ENCODE measurements at places on chromosomes 1 and 21. TPM values are rescaled to one million over a fixed set of nuclear protein-coding genes. Genes with fewer than 3 reads are reported as not detected.
A peak's percentile ranks its signal among the peaks of the same experiment; 100 is the strongest.

- DNase-seq: no peak
Observed at GRCh38 chr1:84653130-84653677, 37.1 kb downstream of the SSX2IP start.

- DNase-seq: no peak
Observed at GRCh38 chr1:48744032-48744431, 32.7 kb downstream of the BEND5 start.

GRCh38 chr1:161427733-161428516 lies 60.2 kb upstream of the CFAP126 start:
- DNase-seq: peak; percentile 67

GRCh38 chr1:221692643-221693042 lies 49.2 kb downstream of the DUSP10 start:
- no peak for DNase-seq

DNA sequence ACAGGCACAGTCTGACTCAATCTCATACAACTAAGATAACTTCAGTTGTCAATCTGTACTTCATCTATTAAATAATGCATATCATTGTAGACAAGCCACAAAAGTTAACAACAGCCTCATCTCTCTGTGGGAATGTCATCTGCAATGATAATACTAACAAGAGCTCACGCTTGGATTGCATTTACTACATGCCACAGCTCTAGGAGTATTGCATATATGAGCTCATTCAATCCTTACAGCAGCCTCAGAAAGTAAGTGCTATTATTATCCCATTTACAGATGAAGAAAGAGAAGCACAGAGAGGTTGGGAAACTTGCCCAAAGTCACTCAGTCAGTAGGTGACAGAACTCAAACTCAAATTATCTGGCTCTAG lies 105.7 kb upstream of the GUCA2B start:
- no peak for DNase-seq

DNA sequence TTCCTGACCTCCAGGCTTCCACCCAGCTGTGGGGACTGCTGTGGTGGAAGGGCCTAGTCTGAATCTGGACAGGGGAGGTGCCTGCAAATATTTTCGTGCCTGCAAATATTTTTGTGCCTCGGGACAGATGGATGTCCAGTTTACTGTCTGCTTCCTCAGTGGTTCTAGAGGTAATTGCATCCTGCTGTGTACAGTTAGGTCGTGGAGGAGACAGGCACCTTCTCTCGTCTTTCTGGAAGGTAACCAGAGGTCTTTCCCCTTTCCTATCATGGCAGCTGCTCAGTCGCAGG lies 53.8 kb upstream of the TINAGL1 start:
- no peak for DNase-seq

DNA sequence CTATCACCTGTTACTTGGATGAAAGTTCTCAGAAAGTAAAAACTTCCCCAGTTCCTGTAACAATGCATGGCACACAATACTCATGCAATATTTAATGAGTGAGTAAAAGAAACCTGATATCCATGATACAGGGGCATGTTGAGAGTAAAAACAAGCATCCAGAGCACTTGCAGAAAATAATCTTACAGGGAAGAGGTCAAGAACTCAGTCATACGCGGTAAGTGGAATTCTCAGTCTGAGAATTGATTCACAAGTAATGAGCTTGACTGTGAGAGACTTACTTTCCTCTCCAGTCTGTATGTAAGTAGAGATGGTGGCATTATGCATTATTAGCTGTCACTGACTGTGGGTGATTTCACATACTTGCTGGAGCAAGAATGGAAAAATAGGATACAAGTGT lies 976.9 kb downstream of the BRINP3 start:
- DNase-seq: no peak

DNA sequence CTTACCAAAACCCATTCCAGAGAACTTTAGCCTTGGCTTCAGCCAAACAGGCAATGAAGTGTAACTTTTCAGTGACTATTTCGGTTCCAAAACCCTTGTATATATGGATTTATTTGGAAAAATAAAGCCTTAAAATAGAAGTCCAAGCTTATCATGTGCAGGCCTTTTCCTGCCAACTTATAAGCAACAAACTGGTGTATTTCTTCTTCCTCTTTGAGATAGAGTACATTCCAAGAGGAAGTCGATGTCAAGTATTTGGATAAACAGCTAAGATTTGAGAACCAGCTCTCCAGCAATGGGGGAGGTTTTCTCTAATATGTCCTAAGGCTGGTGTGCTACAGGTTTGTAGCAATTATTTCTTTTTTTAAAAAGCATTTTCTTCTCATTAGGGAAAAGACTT lies 407.8 kb downstream of the DUSP10 start:
- DNase-seq: no peak

DNA sequence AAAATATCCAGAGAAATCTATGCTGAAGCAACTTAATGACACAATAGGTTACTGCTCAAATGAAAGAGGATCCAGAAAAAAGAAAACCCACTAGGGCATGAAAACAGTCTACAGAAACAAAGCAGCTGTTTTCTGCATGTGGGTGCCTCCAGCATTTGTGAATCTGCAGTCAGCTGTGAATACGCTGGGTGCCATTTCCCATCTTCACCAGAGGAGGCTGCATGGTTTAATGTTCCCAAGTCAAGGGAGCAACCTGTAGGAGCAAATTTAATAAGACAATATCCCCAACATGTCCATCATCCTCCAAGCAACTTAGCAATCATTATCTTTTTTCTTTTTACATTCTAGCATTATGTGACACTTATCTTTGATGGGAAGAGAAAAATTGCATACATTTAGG lies 396.6 kb downstream of the BRINP2 start:
- no peak for DNase-seq

- no peak for DNase-seq
Observed at GRCh38 chr1:37031871-37032270, 2.4 kb downstream of the GRIK3 start.

DNA sequence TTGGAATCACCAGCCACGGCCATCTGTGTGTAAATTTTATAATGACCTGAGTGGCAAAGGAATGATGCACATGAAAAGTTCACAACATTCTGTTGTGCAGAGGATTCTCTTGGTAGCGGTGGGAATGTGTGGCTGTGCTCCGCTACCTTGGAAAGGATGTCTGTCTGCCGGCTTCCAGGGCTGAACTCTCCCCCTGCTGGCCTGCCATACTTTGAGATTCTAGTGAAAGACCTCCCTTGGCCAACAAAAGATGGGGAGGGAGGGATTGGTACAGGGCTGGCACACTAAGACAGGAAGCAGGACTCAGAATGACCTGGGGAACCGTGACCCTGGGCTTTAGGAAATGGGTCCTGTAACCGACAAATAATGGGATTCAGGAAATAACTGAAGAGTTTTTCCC lies 194.5 kb upstream of the PLD5 start:
- no peak for DNase-seq

- no peak for DNase-seq
Observed at GRCh38 chr21:28916150-28916893, 76.4 kb downstream of the LTN1 start.

GRCh38 chr1:3680488-3681230 lies 28.3 kb downstream of the TP73 start:
- DNase-seq: no peak

DNA sequence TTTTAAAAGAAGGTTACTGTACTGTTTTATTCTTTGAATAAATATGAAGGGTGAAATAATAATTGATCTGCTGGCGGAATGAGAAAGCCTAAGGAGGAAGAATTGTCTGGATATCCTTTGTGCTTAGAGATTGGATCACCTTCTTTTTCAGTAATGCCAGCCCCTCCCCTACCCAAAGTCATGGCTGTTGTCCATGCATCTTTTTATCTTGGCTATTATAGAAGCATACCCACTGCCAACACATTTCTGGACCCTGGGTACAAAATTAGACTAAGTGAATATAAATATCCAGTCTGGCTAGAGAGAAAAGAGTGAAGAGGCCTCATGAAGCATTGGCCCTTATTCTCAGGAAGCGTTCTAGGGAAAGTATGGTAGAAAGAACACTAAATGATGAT lies 28.1 kb downstream of the AK4 start:
- no peak for DNase-seq

- DNase-seq: no peak
Observed at GRCh38 chr1:21552715-21553114, 43.5 kb downstream of the ALPL start.

GRCh38 chr21:45986316-45987051 lies 4.9 kb downstream of the COL6A1 start:
- no peak for DNase-seq

DNA sequence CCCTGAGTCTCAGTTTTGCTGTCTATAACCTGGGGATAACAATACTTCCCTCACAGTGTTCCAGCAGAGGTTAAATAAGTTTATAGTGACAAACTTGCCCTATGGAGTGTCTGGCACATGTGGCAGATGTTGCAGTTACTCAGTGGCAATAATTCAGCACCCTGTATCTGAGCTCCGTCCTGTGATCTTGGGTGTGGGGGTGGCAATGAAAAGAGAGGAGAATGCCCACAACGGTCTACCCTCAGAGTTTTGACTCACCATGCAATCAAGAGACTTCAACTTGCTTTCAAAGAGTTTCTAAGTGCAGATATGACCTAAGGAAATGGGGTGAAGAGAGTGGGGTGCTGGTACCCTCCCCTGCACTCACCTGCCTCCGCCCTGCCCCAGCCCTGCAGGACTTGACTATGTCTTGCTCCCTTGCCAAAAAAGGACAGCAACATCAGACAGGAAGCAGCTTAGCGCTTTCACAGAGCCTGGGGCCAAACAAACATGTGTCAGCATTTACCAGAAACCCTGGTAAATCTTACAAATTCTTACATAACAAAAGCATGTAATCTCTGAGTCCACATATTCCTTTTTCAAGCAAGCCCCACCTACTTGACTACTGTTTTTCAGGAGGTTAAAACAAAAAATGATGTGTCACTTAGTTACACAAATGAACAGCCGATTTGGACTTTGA lies 185.1 kb upstream of the CAMK1G start:
- DNase-seq: peak; percentile 87

GRCh38 chr1:54968551-54968950 lies 11.9 kb upstream of the TMEM61 start:
- no peak for DNase-seq

- no peak for DNase-seq
Observed at GRCh38 chr21:45387506-45387905, 17.5 kb upstream of the COL18A1 start.

- no peak for DNase-seq
Observed at GRCh38 chr21:16418226-16418625, 688.4 kb downstream of the USP25 start.

- DNase-seq: peak; percentile 68
Observed at GRCh38 chr1:172429331-172430127, 9.0 kb downstream of the C1orf105 start.

GRCh38 chr1:221768444-221769066 lies 26.7 kb upstream of the DUSP10 start:
- DNase-seq: no peak

GRCh38 chr21:45643021-45643980 lies at the start of gene PCBP3:
PCBP3 (plus strand) TSS chr21:45643725; CDS start chr21:45850086, 206,361 bp downstream.
- peak; percentile 95 for DNase-seq

- no peak for DNase-seq
Observed at GRCh38 chr1:151885479-151885878, 23.8 kb downstream of the THEM4 start.

DNA sequence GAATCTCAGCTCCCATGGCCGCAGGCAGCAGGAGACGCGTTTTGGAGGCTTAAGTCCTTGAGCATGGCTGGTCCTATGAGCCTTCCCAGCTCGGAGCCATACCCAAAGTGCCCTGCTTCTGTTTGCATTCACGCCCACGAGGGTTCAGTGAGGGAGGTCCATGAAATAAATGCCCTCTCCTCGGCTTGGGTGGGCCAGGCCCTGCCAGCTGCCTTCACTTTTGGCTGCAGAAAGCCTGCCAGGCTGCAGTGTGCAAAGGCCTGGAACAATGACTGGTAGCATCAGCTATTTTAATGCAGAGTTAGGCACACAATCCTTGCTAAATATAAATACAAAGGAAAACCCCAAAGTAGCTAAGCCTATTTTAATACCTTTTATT lies 49.4 kb downstream of the H3-3A start:
- DNase-seq: no peak

DNA sequence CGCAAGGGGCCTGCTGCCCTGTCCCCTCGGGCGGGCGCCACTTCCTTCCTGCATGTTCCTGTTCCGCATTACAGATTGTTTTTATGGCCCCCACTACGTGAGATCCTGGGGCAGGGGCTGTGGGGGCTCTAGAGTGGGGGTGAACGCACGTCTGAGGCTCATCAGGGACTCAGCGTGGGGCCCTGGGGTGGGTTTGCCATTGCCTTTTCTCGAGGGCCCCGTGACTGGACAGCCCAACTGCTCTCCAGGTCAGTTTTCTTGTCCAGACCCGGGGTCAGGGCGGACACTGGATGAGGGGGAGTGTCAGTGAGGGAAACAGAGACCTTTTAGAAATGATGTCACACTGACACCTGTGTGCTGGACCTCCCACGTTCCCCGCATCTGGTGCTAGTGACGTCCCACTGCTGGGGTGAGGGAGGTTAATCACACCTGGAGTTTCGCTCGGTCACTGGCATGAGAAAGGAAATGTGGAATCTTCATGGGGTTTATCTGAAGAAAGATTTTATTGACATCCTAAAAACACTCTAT lies 65.9 kb downstream of the AGPAT3 start:
- no peak for DNase-seq

CALML6 gene
- total RNA-seq: 0.27 TPM

MARK1 gene
- total RNA-seq: not detected

SELP gene
- total RNA-seq: 7.0 TPM

CACNA1S gene
- total RNA-seq: not detected

HES4 gene
- 4.8 TPM for total RNA-seq

LRRC3 gene
- total RNA-seq: 1.1 TPM

GOLT1A gene
- 0.54 TPM for total RNA-seq

LUZP1 gene
- total RNA-seq: 14.3 TPM

ITGB3BP gene
- 5.7 TPM for total RNA-seq

MYBPH gene
- total RNA-seq: not detected

PLA2G2C gene
- total RNA-seq: not detected

OLFML2B gene
- total RNA-seq: 1.1 TPM

ALX3 gene
- total RNA-seq: not detected

DCDC2B gene
- total RNA-seq: under 0.01 TPM

FCRLA gene
- total RNA-seq: 1.1 TPM

COL24A1 gene
- 6.7 TPM for total RNA-seq
